ENCODE measurements at places on chromosomes 11 and 22.

DNA sequence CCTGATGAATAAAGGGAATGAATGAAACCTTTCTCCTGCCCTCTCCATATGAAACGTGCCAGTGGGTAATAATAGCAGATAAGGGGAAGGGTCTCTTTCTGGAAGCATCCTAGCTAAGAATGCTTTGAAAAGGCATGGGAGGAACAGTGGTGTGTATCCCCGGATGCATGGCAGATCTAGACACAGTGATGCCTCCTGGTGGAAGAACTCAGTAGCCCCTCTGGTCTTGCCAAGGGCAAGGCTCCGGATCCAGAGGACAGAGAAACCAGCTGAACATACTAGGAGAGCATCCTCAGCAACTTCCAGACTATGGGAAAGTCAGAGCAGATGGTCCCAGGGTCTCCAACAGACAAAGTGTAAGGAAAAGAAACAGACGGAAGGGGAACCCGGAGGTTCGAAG is 6.4 kb downstream of the BAIAP2L2 start:
- DNase-seq: no peak

DNA sequence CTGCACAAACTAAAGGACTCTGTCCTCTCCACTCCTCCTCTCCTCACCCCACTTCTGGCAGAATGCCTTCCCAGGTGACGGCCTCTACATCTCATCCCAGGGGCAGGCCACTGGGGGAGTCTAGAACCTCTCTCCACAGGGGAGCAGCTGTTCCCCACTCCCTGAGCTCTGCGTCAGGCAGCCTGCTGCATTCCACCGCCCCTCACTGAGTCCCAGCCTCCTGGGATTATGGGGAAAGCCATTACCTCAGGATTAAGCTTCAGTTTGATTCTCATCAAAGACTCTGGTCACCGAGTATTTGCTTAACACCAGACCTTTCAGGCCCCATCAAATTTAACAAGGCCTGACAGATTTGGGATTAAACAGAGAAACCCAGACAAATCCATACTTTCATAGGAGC is 405.9 kb downstream of the NXPE2 start:
- no peak for DNase-seq

DNA sequence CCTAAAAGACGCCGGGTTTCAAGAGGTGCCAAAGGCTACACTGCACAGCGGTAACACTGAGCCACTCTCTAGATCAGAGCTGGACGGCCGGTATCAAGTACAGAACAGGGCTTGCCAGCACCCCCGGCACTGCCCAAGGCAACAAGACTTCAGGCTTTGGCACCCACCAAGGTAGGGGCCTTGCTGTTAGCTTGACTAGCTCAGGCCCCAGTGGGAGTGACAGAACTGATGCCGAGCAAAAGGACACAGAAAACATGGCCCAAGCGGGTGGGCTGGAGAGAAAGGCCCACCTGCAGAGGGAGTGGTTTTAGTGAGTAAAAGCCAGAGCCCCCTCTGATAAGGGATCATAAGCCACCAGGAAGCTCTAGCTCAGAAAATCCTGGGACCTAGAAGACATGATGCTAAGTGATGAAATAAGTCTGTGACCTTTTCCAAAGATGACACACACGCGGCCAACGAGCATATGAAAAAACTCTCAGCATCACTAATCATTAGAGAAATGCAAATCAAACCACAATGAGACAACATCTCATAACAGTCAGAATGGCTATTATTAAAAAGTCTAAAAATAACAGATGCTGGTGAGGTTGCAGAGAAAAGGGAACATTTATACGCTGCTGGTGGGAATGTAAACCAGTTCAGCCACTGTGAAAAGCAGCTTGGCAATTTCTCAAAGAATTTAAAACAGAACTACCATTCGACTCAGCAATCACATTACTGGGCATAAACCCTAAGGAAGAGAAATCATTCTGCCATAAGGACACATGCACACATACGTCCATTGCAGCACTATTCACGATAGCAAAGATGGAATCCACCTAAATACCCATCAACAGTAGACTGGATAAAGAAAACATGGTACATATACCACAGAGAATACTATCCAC is 12.9 kb downstream of the EHD1 start:
- peak; percentile 88 for DNase-seq

DNA sequence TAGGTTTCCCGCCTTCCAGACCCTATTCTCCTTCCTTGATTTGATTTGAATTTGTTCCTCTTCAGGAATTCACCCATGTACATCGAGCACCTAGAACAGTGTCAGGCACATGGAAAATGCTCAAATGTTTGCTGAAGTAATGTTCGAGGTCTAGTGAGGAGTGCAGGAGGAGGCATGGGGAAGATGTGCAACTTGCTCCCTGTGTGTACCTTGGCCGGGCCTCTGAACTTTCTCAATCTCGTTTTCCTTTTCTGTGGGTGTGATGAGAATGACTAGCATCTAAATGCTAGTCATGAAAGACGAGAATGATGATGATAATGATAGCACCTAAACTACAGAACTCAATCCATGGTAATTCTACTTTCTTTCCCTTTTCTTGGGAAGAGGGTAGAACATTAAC is 279.1 kb upstream of the PLET1 start:
- DNase-seq: no peak

GRCh38 chr11:13944911-13945425 is 17.6 kb upstream of the SPON1 start:
- no peak for DNase-seq

DNA sequence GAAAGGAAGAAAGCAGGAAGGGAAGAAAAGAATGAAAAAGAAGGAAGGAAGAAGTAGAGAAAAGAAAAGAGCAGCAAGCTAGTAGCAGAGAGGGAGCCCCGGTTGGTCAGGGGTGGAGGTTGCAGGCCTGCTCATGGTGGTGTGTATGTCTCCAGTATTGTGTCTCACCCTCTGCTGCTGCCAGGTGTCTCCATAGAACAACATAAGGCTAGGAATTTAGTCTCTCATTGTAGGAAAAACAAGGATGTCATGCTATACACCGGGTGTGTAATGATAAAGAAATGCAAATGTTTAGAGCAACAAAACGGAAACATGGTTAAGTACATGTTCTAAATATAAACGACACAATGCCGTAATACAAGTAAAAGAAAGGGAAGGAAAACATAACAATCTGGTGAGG is 342.5 kb downstream of the NTM start:
- DNase-seq: no peak

DNA sequence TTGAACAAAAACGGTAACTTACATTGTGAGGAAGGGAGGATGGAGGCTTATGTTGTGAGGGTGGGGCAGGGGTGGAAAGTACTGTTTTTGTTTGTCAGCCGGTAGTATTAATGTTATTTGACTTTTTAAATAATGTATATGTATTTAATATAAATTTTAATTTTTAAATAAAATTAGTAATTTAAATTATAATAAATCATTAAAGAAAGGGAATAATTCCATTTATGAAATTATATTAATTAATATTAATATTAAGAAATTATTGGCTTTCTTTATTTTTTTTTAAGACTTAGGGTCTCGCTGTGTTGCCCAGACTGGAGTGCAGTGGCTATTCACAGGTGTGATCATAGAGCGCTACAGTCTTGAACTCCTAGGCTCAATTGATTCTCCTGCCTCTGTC is 24.0 kb upstream of the TNRC6B start:
- no peak for DNase-seq
